ENCODE measurements at places on chromosomes 5 and 9.

DNA sequence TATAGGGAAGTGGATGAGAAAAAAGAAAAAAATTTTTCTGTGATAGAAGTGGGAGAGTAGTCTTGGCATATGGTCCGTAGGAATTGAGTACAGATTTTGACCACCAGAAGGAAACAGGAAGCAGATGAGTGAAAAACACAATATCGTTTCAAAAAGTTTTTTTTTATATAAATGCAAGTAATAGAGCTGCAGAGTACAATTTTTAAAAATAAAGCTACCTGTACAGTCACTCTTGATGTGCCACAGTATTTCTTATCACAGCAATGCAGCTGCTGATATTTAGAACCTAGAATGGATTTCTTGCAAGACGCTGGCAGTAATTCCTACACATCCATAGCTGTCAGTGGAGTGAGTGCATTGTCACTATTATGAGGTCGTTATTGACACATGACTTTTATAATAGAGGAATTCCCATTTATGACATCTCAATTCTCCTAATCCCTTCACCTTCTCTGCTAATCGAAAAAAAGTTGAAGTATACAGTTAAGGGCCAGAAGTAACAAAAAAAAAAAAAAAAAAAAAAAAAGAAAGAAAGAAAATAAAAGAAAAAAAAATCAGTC, 477.7 kb downstream of the TAF11L14 start:
- DNase-seq: no peak

DNA sequence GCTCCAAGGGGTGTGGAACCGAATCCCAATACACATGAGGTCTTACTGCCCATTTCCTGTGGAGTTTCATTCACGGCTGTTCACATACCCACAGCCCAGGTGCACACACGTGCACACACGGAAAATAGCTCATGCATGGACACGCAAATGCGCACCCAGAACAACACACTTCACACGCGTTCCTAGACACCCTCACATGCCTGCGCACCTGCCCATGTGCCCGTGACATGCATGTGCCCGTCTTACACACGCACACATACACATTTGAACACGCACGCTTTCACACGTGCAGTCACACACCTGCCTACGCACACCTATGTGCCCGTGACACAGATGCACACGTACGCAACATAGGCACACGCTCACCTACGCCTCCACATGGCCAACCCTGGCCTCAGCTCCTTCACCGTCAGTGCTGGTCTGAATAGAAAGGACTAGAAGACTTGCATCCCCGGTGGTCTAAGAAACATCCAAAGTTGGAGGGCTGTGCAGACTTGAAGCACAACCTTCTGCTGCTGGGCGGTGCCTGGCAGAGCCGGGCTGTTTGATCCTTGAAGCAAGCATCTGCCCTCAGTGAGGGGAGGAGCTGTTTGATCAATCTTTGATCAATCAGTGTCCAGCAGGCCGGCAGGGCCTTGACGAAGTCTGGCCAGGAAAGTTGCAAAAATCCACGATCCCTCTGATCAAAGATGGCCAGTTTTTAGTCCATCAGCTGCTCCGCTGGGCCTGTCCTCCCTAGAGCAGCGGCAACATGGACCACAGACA, 164.7 kb downstream of the OLFM1 start:
- DNase-seq: peak; percentile 42

- DNase-seq: peak; percentile 94
Measured at GRCh38 chr5:132496631-132497487, 6.3 kb upstream of the IRF1 start.

GRCh38 chr5:133569347-133569746, 43.0 kb downstream of the FSTL4 start:
- DNase-seq: no peak

GRCh38 chr5:73158313-73158712, 14.7 kb upstream of the TMEM174 start:
- DNase-seq: no peak

DNA sequence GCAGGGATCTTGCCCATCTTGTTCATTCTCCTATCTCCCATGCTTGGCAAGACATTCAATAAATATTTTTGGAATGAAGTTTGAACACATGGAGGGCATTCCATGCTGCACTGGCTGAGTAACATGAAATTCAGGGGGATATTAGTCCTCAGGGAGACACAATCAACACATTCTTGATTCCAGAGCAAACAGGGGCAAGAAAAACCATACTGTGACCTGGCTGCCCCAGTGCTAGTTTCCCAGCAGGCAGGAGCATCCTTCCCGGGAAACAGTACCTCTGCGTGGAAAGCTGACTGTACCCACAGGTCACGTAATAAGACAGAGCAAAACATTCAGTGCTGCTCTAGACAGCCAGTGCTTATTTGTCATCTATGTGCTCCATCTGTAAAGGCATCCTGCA, 66.3 kb upstream of the SPOCK1 start:
- DNase-seq: no peak

- no peak for DNase-seq
Measured at GRCh38 chr5:82664732-82665131, 386.6 kb upstream of the RPS23 start.

GRCh38 chr5:174799121-174799520, 74.7 kb downstream of the MSX2 start:
- no peak for DNase-seq

DNA sequence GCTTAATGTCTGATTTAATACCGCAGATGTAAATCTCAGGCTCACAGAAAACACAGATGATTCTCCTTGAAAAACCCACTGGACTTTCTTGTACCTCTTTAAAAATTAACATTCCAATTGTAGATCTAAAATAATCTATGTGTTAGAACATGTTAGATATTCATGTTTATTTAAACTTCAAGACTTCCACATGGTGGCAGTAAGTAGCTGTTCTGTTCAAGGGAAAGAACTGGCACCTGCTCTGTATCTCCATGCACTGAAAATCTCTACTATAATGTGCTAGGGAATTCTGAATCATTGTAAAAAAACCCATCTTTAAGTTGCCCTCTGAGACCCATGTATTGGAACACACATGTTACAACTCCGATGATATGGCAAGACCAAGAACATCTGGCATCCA, 366.9 kb downstream of the DMRTA1 start:
- DNase-seq: no peak

DNA sequence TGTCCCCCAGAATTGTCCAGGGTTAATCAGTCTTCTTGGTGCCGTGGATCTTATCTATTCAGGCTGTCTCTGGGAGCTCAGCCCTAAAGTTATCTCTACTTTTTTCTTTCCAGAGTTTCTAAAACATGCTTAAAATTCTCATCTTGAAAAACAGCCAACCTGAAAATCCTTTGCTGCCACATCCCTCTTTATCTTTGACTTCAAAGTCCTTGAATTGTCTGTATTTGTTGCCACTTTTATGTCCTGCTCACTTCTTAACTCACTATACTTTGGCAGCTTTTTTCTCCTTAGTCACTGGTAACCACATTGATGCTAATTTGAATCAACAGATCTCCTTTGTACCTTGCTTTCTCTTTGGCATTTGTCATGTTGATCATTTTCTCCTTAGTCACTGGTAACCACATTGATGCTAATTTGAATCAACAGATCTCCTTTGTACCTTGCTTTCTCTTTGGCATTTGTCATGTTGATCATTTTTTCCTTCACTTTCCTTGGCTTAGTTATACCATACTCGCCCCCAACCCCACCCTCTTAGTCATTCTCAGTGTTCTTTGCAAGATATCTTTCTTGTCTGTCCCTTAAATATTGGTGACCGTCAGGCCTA, 8.5 kb downstream of the DMXL1 start:
- DNase-seq: no peak

All from sigmoid colon (tissue), 7 donors.